Globus pallidus (tissue), 1 donor: ENCODE measurements at places on chromosomes 6 and 20.
A peak's percentile ranks its signal among the peaks of the same experiment; 100 is the strongest.

GRCh38 chr6:139271056-139271455 lies 20.7 kb downstream of the TXLNB start:
- peak; percentile 35 for DNase-seq

- DNase-seq = peak; percentile 93
Measured at GRCh38 chr6:39887692-39888450, 46.4 kb downstream of the MOCS1 start.

DNA sequence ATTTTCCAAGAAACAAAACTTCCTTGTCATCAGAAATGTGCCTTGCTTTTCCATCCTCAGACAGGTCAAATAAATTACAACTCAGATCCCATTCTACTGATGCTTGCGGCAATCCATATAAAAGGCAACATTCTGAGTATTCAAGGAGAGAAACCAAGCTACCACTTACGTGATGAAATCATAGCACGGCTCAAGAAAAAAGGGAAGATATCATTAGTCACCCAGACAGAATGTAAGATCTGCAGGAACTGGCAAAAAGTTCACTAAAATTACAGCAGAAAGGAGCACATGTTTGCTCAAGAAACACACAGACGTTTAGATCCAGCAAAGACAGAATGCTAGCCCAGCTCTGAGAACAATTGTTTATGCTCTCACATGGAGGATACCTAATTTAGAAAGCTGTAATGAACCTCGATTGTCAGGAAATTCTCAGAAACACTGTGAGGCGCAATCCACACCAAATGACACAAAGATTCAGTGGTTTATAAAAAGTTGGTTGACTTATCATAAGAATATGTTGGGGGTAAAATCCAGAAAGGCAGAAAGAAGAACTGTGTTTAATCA lies 304.2 kb downstream of the ADGRG6 start:
- no peak for DNase-seq

DNA sequence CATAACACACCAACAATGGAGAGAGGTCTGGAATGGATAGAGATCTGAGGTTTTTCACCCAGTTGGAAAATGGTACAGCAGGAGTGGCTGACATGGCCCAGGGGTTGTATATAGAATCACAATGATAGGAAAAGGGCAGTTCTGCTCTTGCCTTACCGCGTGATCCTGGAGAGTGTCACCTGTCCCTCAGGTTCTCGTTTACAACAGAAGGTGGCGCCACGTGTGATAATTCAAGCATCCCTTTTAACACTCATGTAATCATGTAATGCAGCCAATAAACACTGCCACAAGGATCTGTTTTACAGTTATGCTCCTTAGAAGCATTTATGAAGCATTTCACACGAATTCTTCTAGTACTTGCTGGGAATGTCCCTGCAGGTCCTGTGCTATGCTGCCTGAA lies 12.9 kb upstream of the WFDC2 start:
- no peak for DNase-seq

DNA sequence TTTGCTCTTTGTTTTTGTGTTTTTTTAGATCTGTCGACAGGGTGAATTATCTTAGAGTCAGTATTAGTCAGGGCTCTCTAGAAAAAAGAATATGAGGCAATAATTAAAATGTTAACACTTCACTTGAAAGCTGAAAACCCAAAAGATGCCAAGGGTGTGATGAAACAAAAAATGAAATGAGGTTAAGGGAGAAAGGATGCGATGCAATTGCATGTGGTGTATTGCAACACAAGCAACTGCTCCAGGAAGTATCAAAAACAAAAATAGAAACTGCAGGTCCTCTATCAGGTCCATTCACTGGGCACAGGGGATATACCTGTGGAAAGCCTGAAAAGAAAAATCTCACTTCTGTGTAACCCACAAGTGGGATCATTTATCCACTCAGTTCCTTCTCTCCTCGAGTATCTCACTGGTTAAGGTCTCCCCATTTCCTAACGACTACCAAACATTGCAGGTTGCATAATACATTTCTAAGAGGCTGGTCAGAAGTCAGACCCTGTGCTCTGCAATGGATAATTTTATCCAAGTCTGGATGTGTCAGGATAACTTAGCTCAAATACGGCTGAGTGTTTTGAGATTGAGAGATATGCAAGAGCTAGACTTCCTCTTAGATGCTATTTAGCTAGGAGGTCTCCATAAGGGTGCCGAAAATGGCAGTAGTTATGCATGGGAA lies 257.7 kb upstream of the GJE1 start:
- no peak for DNase-seq

GRCh38 chr20:34373445-34373844 lies 10.4 kb downstream of the ITCH start:
- no peak for DNase-seq

- no peak for DNase-seq
Measured at GRCh38 chr6:49145280-49145679, 317.8 kb downstream of the MMUT start.

DNA sequence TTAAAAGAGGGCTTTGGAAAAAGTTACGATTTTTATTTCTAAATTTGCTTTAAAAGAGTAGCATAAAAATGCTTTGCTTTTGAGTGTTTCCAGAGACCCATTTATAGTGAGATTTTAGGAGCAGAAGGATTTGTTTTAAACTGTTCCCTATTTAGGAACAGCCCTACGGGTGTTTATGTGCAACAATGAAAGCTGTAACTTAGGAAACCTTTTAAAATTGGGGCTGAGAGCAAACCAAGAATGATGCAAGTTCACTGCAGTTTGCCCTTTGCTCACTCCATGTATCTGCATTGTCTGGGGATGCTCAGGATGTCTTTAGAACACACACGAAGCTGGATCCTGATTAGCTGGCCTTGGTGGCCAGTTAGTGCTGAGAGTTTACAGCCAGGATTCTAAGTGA lies 40.9 kb downstream of the GHRH start:
- no peak for DNase-seq

GRCh38 chr6:35492258-35492973 lies 4.5 kb downstream of the TEAD3 start:
- no peak for DNase-seq

GRCh38 chr20:1874450-1875182 lies 20.6 kb upstream of the SIRPA start:
- no peak for DNase-seq

GRCh38 chr6:111559188-111560097 lies 46.2 kb downstream of the TRAF3IP2 start:
- DNase-seq = no peak

- no peak for DNase-seq
Measured at GRCh38 chr20:41133709-41134361, 3.5 kb upstream of the PLCG1 start.

GRCh38 chr6:164856138-164856537 lies 453.3 kb downstream of the C6orf118 start:
- DNase-seq = no peak

- DNase-seq = no peak
Measured at GRCh38 chr6:45118754-45119153, 209.4 kb upstream of the RUNX2 start.

DNA sequence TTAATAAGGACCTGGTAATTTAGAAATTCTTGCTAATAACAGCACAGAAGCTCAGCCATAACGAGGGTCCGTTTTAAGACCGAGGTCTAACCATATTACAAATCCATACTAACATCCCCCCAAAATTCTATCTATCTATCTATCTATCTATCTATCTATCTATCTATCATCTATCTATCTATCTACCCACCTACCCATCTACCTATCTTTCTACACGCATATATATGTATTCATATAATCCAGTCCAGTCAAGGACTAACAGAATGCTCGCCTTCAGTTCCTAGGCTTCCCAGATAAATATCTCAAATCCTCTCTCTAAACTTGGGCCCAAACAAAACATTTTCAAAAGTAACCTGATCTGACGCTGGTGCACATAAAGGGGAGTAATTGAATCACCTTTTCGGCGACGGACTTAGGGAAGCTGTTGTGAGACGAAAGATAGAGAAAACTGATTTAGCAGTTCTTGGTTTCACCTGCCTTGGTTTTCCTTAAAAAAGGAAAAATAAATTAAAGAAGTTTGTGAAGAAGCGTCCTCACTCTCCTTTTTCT lies 14.5 kb downstream of the HMGN4 start:
- DNase-seq = no peak
